ENCODE measurements at places on chromosomes 3 and 15.

- no peak for DNase-seq
These were observed 451.5 kb upstream of the NECTIN3 start for GRCh38 chr3:110620118-110620517.

- DNase-seq, result no peak
These were observed 66.7 kb upstream of the STT3B start for GRCh38 chr3:31465999-31466398.

DNA sequence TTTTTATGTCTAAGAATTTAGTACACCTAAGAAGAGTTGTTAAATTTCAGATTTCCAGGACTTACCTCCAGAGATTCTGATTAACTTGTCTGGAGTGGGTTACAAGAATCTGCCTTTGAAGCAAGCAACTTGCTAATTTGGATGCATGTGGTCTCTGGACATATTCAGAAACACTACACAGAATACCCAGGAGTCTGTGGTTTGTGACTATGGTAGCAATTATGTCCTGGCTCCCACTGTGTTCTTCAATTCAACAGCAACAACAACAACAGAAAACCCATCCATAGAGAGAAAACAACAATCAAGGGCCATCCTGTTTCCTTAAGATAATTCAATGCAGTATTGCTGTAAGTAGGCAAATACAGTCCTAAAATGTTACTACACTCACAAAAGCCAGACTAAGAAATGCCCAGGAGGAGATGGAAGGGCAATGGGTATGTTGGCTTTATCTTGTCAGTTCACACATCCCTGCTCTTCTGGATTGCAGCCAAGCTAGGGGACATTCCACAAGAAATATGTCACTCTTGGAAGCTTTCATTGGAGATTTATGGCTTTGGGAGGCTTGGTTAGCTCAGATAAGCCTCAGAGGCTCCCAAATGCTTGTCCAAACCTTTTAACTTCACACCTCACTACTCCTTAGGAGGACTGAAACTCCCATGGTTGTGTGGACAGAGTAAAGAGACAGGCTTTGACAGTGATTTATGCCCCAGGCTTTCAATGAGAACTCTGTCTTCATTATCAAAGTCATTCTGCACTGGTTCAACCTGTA is 99.4 kb upstream of the MRPL3 start:
- DNase-seq, result no peak

- no peak for DNase-seq
These were observed 1.2 kb upstream of the ANP32A start for GRCh38 chr15:68821841-68822381.

DNA sequence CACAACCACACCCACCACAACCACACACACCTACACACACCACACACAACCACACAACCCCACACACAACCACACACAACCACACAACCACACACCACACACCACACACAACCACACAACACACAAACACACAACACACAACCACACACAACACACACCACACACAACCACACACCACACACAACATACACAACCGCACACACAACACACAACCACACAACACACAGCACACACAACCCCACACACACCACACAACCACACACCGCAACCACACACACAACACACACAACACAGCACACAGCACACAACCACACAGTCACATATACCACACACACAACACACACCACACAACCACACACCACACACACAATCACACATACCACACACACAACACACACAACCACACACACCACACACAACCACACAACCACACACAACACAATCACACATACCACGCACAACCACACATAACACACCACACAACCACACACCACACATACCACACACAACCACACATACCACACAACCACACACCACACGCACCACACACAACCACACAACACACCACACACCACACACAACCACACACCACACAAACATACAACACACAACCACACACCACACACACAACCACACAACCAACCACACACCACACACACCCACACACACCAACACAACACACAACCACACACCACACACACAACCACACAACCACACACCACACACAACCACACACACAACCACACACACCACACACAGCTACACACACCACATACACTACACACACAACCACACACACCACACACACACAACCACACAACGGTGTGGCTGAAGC is 23.7 kb downstream of the CPN2 start:
- DNase-seq, result no peak

- no peak for DNase-seq
These were observed 73.1 kb downstream of the TFG start for GRCh38 chr3:100782348-100782747.

- no peak for DNase-seq
These were observed 157.7 kb upstream of the TGFBR2 start for GRCh38 chr3:30448450-30449289.

DNA sequence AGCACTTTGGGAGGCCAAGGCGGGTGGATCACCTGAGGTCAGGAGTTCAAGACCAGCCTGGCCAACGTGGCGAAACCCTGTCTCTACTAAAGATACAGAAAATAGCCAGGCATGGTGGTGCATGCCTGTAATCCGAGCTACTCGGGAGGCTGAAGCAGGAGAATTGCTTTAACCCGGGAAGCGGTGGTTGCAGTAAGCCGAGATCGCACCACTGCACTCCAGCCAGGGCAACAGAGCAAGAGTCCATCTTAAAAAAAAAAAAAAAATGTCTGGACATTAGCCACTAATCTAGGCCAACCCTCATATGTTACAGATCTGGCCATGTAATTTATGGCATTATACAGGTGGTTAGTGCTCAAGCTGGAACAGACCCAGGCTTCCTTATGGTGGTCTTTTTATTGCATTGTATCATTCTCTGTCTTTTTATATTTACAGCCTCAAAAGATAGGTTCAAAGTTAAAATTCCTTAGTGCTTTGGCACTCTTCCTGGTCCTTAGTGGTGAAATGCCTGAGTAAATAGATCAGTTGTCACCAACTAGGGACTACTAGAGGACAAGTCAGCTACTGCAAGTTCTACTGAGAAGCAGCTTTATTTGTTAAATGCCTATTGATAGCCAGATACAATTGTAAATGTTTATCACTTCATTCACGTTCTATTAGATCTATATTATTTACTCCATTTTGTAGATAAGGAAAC is 16.0 kb downstream of the STARD9 start:
- DNase-seq, result no peak
